ENCODE measurements at places on chromosomes 16 and 17.
A peak's percentile ranks its signal among the peaks of the same experiment; 100 is the strongest.

DNA sequence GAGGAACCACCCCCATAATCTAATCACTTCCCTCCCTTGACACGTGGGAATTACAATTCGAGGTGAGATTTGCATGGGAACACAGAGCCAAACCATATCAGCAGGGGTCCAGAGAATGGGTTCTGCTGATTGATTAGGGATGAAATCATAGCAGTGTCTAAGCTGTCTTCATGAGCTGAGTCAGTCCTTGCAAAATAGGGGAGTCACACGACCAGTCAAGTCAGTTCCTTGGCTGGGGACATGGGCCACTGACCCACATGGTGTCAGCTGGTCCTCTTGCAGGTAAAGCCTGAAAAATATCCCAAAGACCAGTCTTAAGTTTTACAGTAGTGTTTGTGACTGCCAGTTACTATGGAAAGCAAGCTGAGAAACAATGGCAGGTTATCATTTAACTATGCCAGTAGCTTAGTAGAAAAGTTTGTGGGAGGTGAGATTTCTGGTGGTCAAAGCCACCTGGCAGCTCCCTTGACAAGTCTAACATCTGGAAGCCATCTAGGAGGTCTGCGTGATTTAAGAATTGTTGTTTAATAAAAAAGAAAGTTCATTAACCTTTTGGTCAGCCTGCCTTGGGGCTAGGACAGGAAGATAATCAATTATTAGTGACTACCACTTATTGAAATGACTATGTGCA, 15.7 kb upstream of the ATF7IP2 start:
- DNase-seq = no peak
- no peak overlapping the region for H3K27ac ChIP-seq
- H3K36me3 ChIP-seq = no peaks in the 10 kb centered on the region
- H3K27me3 ChIP-seq = no peaks in the 10 kb centered on the region
- H3K4me1 ChIP-seq = no peaks in the 10 kb centered on the region

GRCh38 chr17:33751702-33752065, 458.6 kb upstream of the ASIC2 start:
- no peak for DNase-seq
- H3K27me3 ChIP-seq = peaks cover 24% of the 10 kb centered on the region
- no peak overlapping the region for H3K4me3 ChIP-seq
- H3K36me3 ChIP-seq = no peaks in the 10 kb centered on the region
- H3K27ac ChIP-seq = no peak overlapping the region

- H3K4me3 ChIP-seq = no peak overlapping the region
- no peaks in the 10 kb centered on the region for H3K4me1 ChIP-seq
- DNase-seq = no peak
- H3K36me3 ChIP-seq = no peaks in the 10 kb centered on the region
- no peaks in the 10 kb centered on the region for H3K27me3 ChIP-seq
Observed at GRCh38 chr16:27273330-27273669, 4.7 kb upstream of the NSMCE1 start.

- peak; percentile 85 for DNase-seq
- no peaks in the 10 kb centered on the region for H3K4me1 ChIP-seq
- H3K27me3 ChIP-seq = no peaks in the 10 kb centered on the region
- peaks cover 6% of the 10 kb centered on the region for H3K36me3 ChIP-seq
- H3K27ac ChIP-seq = peak overlapping the region; percentile 85
- peak overlapping the region; percentile 86 for H3K4me3 ChIP-seq
Observed at GRCh38 chr17:73192206-73192893, 505 bp upstream of the COG1 start.

DNA sequence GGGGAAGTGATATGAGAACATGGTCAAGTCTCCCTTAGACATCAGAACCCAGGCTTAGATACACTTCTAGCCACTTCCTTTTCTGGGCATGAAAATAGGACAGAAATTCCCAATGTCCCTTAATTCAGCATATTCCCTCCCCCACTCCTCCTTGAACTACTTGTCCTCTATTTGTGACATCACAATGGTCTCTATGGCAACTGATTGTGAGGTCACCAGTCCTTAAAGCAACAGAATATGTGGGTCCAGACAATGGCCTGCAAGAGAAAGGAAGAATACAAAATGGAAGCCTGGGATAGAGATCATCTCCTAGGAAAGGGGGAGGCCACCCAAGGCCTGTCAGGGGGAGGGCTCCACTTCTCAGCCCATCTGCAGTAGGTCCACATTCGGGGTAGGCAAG, 6.7 kb upstream of the SEZ6 start:
- H3K4me3 ChIP-seq = no peak overlapping the region
- no peak for DNase-seq
- no peaks in the 10 kb centered on the region for H3K36me3 ChIP-seq
- no peaks in the 10 kb centered on the region for H3K4me1 ChIP-seq
- peaks cover 1% of the 10 kb centered on the region for H3K27me3 ChIP-seq

GRCh38 chr17:50394711-50395110, 2.6 kb downstream of the LRRC59 start:
- H3K36me3 ChIP-seq = peaks cover 29% of the 10 kb centered on the region
- H3K27ac ChIP-seq = no peak overlapping the region
- H3K4me1 ChIP-seq = peaks cover 10% of the 10 kb centered on the region
- peak; percentile 13 for DNase-seq

GRCh38 chr16:81710596-81710995, 68.5 kb upstream of the PLCG2 start:
- H3K4me1 ChIP-seq = peaks cover 4% of the 10 kb centered on the region
- H3K27me3 ChIP-seq = no peaks in the 10 kb centered on the region
- no peak overlapping the region for H3K27ac ChIP-seq
- DNase-seq = no peak
- no peak overlapping the region for H3K4me3 ChIP-seq

Data from cardiac muscle cell (in vitro differentiated cells and primary cell).